Spinal cord (tissue), 10 donors: ENCODE measurements at places on chromosomes 3 and 15.

DNA sequence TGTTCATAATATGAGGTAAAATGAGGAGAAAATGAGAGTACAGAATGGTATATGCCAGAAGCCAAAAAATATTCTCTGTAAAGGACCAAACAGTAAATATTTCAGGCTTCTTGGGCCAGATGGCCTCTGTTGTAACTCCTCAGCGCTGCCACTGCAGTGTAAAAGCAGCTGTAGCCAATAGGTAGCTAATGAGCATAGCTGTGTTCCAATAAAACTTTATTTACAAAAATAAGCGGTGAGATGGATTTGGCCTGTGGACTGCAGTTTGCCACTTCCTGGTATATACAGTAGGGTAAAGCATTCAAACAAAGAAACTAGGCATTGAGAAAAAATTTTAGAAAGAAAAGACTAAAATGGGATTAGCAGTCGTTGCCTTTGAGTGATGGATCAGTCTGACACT lies 51.5 kb downstream of the BFSP2 start:
- DNase-seq, result no peak

GRCh38 chr3:107997671-107998070 lies 93.2 kb downstream of the CD47 start:
- no peak for DNase-seq

- DNase-seq, result no peak
Measured at GRCh38 chr3:6753536-6753935, 107.4 kb upstream of the GRM7 start.

- DNase-seq, result no peak
Measured at GRCh38 chr3:176041812-176042211, 1155.5 kb downstream of the TBL1XR1 start.

DNA sequence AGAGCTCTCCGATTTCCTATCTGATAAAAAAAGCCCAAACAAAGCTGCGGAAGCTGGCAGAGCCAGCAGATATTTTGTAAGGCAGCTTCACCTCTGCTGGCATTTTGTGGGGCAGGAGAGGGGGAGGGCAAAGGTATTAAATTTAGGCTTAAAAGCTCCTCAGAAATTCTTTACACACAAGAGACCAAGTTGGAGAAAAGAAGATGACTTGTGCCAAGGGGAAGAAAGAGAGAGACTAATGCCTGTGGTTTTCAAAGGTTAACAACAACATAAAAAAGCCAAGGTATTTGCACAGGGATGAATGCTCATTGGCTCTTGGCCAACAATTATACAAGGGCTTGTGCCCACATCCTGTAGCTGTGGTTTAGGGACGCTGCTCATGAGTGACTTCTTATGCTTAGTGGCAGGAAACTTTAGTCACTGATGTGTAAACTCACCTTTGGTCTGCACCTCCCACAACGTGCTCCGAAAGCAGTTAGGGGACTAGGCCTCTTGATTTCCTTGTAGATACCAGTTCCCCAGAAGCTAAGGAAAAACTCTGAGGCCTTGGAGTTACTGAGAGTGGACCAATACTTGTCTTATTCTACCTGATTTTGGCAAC lies 152.9 kb downstream of the TPRG1 start:
- DNase-seq, result no peak

GRCh38 chr3:85821130-85821756 lies 862.5 kb downstream of the CADM2 start:
- no peak for DNase-seq

- DNase-seq, result no peak
Measured at GRCh38 chr3:64888165-64888564, 200.4 kb upstream of the ADAMTS9 start.

- peak; percentile 83 for DNase-seq
Measured at GRCh38 chr15:68651916-68652525, 73.2 kb downstream of the CORO2B start.

DNA sequence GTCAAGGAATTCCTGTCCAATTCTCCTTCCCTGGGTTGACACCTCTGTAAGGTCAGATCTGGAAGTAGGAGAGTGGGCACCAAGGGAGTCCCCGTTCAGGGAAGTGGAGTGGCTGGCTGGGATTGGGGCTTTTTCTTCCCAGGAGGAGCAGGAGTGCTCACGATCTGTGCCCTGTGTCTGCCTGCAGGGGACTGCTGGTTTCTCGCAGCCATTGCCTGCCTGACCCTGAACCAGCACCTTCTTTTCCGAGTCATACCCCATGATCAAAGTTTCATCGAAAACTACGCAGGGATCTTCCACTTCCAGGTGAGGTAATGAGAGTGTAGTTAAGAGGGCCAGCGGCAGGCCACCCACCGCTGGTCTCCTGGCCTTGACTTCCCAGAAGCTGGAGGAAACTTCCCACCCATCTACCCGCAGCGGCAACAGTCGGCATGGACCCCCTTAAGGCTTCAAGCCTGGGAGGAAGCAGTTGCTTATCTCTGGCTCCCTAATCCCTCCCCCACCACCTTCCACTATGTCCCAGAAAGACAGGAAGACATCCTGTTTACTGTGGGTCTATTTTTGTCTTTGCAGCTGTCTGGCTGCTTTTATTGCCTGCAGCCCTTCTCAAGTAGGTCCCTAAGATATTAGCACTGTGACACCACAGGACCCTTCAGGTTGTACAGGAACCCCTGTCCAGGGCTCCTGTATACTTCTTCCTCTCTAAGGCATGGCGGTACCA lies 26.8 kb downstream of the CAPN3 start:
- DNase-seq, result no peak

GRCh38 chr3:119723022-119723421 lies 20.2 kb downstream of the CFAP91 start:
- no peak for DNase-seq

DNA sequence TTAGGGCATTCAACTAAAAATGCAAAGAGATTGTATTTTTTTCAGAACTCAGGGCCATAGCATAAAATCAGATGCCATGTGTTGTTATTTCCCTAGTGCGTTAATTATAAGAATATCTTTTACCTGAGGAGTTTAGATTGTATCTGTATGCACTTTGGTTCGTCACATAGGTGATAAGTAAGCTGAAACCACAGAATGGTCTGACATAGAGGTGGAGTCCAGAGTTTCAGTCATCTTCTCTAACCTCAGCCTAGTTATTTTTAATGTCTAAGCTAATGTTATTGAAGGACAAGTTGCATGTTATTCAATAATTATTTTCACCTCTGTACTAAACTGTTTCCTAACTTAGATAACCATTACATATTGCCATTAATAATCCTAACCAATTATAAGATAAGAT lies 27.1 kb upstream of the CNTN4 start:
- no peak for DNase-seq

GRCh38 chr3:130825762-130826299 lies 68.1 kb upstream of the ATP2C1 start:
- no peak for DNase-seq

GRCh38 chr3:192332386-192333291 lies 394.7 kb downstream of the FGF12 start:
- DNase-seq, result no peak

DNA sequence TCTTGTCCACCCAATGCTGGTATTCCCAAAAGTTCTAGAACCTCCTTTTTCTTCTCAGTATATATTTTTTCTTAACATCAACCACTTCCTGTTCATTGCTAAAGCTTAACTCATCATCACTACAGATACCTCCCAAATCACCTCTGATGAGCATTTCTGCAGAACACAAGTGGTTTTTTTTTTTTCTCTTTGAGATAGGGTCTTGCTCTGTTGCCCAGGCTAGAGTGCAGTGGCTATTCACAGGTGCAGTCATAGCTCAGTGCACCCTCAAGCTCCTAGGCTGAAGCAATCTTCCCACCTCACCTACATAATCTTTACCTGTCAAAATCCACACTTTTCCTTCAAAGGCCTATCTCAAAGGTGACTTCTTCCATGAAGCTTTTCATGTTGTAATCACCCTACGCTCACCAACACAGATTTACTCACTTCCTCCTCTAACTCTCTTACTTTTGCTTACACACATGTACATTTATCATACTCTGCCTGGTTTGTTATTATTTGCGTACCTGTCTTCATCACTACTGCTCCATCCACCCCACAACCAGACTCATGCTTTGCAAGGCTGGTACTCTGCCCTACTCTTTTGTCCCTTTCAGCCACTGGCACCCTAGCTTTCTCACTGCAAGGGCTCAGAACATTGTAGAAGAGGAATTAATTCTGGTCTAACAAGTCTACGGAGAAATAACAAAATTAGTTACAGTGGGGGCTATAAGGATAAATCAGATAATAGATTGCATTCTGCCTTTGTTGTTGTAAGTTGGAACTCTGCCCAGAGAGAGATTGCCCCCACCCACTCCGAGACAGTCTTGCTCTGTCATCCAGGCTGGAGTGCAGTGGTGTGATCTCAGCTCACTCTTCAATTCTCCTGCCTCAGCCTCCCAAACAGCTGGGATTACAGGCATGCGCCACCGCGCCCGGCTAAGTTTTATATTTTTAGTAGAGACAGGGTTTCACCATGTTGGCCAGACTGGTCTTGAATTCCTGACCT lies 27.5 kb downstream of the HERC1 start:
- peak; percentile 21 for DNase-seq

- DNase-seq, result no peak
Measured at GRCh38 chr3:33256249-33256648, 21.0 kb upstream of the FBXL2 start.

GRCh38 chr3:106529738-106530137 lies 660.9 kb upstream of the CBLB start:
- DNase-seq, result no peak

DNA sequence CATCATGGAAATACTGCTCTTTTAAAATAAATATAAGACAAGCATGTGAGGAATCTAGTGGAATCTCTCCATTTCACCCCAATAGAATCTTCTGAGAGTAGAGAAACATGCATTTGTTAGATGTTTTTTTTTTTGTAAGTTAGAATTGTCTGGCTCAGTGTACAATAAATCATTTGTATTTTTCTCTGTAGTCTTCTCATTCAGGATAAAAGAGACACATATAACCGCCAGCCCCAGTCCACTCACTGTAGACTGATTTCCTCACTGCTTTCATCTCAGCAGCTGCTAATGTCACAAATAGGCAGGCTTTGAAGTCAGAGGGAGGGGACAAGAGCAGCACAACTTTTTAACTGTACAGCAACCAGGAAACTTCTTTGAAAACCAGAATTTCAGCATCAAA lies 140.2 kb upstream of the RBMS3 start:
- DNase-seq, result peak; percentile 47

DNA sequence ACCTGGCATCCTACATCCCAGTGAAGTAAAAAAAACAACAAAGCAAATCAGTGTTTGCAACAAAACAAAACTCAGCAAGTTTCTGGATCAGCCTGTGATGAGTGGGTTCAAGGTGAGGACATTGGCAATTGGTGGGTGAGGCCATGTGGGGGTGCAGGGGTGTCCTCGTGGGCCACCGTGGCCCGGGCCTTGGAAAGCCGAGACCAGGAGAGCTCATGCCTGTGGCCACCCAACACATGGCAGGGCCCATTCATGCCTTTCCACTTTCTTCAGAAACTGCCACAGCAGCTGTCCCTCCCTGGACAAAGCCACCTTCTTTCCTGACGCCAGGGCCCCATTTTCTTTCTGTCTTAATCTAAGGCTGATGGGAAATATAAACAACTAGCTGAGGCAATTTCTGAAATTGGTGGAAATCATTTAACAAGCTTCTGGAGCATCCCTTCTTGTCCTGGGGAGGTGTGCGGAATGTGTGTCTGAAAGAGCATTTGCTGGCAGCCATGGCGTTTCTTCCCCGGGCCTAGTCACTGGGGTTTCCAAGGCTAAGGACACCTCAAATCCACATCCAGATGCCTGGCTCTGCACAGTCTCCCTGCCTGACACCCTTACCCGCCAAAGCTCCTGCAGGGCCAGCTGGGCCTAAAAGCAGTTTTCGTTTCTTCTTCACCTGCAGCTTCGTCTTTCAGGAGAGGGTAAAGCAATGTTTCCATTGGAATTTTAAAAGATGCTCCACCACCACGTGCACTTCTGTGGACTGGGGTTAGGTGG lies 34.1 kb upstream of the SFMBT1 start:
- DNase-seq, result no peak

DNA sequence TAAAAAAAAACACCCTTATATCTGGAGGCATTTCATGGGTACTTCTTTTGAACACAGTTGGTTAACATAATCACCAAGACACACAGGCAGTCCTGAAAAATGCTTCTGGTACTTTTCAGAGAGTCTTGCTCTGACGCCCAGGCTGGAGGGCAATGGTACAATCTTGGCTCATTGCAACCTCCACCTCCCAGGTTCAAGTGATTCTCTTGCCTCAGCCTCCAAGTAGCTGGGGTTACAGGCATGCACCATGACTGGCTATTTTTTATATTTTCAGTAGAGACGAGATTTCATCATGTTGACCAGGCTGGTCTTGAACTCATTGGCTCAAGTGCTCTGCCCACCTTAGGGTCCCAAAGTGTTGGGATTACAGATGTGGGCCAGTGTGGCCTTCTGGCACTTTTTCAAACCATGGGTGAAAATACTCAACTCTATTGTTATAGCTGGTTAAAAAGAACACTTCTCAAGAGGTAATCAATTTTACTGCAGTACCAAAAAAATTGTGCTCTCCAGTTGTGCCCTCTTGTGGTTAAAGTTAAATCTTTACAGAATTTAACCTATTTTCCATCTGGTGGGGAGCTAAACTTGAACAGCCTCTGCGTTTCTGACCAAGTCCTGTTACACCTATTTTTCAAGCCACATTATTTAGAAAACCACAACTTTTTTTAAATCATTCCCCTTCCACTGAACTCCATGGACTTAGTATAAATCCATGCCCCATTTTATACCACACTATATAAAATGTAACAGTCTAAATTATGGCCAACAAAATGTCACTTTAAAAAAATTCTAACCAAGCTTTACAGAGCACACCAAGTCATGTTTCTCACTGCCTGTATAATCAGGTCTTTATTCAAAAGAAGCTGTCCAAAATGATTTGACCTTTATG lies 1.2 kb upstream of the SNAPC5 start:
- no peak for DNase-seq

GRCh38 chr3:37400945-37401344 lies 226.6 kb upstream of the LRRFIP2 start:
- DNase-seq, result no peak

- no peak for DNase-seq
Measured at GRCh38 chr3:8509961-8510360, 8.3 kb downstream of the LMCD1 start.

DNA sequence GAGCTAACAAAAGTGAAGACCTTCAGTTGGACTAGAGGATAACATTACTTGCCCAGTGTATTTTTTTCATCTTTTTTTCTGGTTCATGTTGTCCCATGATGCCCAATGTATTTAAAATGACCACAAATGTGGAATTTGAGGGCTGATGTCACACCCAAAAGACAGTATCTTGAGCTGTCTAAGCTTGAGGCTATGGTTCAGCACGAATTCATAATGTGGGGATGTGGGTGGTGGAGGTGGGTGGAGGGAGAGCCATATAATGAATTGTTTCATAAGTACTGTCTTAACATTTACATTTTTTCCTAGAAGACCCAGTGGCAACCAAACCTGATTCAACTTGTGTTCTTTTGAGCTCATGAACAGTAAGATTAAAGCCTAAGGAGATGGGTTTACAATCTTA lies 37.5 kb downstream of the CHAC1 start:
- no peak for DNase-seq

DNA sequence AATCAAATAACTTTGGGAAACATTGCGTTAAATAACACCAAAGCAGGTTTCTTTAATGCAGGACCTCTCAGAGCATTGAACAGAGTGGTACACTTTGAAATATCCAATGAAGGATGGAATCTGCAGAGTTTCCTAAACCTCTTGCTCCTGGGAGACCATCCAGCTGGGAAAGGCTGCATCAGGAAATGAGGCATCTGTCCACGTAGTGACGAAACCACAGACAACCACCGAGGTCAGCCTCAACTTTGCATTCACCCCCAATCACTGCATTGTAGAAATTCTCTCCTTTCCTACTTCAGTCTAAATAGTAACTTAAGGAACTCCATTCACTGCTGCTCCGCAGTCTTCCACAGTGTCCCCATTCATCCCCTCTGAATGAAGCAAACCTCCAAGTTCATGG lies 41.5 kb upstream of the CDV3 start:
- DNase-seq, result no peak
